Epithelial cell of esophagus (primary cell): ENCODE measurements at places on chromosomes 4 and X.

DNA sequence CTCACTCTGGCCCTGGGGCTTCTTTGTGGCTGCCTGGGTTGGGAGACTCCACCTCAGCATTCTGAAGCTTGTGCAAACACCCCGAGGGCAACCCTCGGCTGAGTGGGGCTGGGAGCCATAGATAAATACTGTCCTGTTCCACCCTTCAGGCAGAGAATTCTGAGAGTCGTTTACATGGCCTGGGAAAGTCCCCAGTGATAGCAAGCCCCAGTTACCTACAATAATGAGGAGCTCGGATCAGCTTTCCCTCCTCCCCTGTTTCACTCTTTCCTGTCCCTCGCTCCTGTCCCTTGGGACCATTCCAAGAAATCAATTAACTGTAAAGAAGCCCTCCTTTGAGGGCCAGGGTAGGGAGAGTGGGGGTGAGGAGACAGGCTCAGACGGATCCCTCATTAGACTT is 31.6 kb upstream of the DDX3X start:
- peak; percentile 58 for DNase-seq

DNA sequence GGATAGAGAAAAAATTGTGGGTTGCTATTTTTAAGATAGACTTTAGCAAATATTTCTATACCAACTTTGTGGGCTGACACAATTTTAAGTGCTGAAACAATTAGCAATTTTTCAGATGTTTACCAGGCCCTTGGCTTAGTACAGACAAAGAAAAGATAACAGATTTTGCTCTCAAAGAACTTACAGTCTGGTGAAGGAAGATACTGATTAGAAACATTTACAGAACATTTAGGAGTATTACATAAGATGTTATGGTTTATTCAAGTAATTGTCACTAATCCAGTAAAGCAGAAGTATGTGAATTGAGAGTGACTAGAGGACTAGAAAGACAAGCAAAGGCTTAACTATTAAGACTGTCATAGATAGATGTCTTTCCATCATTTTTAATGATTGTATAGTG is 35.3 kb upstream of the NDUFC1 start:
- DNase-seq: no peak

- DNase-seq: no peak
These were observed 92.9 kb upstream of the GRID2 start for GRCh38 chr4:92210906-92211305.

DNA sequence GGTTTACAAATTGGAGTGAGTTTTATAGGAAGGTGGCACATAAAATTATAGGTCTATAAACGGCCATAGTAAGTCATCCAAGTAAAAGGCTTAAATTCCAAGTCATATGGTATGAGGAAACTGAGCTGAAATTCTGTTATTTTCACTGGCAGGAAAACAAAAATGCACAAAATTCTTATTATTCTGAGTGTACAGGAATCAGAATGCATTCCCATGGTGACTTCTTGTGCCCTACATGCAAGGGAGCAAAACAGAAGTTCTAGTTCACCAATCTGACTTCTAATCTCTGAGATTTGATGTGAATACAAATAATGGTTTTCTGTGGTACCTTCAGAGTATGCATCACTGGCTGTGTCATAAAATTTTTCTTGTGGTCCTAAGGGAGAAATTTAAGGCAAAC is 102.9 kb downstream of the CLCN4 start:
- DNase-seq: no peak

GRCh38 chr4:18394656-18395055 is 373.1 kb upstream of the LCORL start:
- DNase-seq: peak; percentile 2

DNA sequence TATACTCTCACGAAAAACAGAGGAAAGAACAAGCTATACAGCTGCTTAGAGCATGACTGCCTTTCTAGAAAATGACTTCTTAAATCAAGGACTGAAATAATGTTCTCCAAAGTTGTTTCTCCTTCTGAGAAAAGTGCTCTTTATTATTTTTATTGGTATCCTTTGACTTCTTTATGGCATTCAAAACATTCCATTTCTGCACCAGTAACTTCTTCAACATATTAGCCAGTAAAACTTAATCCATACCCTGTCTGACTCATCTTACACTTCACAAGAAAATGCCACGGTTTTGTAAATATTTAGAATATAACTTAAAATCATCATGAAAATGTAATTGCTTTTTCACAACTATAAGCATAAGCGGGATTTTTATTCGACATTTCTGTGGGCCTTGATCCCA is 180.4 kb downstream of the NR3C2 start:
- no peak for DNase-seq

GRCh38 chrX:7242613-7243012 is 94.7 kb upstream of the PUDP start:
- DNase-seq: no peak

GRCh38 chr4:103105558-103106356 is 6.1 kb upstream of the BDH2 start:
- no peak for DNase-seq

- no peak for DNase-seq
These were observed 577 bp upstream of the PIM2 start for GRCh38 chrX:48919360-48919841.

- no peak for DNase-seq
These were observed 39.7 kb downstream of the MSN start for GRCh38 chrX:65707151-65707550.

DNA sequence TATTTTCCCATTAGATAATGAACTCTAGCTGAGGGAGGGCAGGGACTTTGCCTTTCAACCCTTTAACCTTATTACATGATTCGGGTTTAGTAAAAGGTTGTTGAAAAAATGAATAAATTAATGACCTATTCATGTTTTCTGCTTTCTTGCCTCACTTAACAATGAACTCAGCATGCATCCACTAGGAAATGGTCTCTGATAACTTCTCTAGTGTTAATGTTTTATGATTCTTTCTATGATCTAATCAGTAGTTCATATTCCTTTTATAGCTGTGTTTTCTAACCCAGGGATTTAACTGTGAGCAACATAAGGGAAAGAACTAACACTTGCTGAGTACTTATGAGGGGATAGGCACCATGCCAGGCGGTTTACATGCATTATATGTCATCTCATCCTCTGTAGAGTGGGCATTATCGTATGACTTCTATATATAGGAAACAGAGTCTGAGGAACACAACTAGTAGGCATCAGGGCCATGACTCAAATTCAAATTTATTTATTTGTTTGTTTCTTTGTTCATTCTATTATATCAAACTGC is 236.7 kb upstream of the MAB21L2 start:
- no peak for DNase-seq

DNA sequence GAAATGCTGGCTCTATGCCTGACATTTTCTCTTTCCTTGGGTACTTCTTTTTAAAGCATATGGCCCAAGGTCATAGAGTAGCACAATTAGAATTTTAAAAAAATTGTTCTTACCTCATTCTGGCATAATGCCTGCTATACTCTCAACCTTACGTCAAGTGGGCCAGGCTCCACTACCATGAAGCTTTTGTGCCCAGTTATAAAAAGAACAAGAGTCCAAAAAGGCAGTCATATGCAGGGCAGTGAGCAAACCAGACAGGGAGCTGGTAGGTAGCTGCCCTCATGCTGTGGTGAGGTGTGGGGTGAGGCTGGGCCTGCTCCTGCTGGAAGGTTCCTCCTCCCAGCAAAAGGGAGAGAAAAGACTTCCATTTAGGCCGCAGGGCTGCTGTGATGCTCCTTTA is 64.4 kb upstream of the UCP1 start:
- DNase-seq: no peak

DNA sequence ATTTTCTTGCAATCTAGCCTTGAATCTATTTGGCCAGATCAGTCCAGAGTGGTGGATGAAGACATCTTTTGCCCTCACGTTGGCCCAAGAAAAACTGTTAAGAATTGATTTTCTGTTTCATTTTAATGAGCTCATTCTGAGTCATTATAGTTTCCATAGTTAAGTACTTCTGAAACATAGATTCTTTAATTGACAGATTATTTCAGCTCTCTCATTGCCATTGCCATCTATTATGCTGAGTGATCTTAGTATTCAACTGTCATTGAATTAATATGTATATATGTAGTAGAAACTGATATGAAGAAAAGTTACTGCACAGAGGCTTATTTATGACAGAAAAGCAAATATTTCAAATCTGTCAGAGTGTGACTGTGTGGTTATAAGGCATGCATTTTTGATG is 45.5 kb upstream of the PPP1R2C start:
- no peak for DNase-seq

- DNase-seq: peak; percentile 66
These were observed 62.2 kb upstream of the PRPS1 start for GRCh38 chrX:107565931-107566603.

- DNase-seq: no peak
These were observed 253.4 kb downstream of the KCNIP4 start for GRCh38 chr4:21695141-21695540.

- DNase-seq: no peak
These were observed 14.1 kb upstream of the USO1 start for GRCh38 chr4:75710246-75710645.

DNA sequence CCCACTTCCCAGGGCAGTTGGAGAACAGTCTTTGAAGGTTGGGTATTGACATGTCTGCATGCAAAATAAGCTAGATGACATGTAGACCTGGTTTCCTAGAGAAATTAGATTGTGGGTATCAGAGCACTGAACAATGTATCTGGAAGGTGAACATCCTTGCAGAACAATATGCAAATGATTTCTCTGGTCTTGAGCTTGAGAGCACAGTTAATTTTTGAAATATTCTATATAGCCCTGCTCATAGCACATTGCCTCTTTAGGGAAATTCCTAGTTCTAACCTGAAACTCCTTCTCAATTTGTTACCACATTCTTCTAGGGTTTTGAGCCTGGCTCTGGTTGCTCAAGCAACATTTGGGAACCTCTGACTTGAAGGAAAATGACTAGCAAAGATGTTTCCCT is 41.6 kb upstream of the LAS1L start:
- no peak for DNase-seq

- DNase-seq: no peak
These were observed 1608.7 kb downstream of the STIM2 start for GRCh38 chr4:28469387-28469786.

DNA sequence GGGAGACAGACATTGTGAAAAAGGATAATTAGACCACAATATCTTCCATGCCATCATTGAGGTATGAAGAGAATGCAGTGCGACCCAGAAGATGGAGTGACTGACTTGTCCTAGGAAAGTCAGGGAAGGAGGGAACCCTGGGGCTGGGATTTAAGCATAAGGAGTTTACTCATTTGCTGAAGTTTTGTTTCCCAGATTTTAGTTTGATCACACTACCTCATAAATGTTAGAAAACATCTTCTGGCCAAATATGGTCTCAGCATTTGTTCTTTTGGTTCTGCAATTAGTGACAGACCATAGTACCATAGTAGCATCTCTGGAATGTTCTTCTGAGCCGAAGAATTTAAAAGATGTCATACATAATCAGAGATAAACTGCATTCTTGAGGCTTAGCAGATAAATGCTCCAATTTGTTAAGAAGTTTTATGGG is 96.5 kb upstream of the PGRMC2 start:
- DNase-seq: no peak

DNA sequence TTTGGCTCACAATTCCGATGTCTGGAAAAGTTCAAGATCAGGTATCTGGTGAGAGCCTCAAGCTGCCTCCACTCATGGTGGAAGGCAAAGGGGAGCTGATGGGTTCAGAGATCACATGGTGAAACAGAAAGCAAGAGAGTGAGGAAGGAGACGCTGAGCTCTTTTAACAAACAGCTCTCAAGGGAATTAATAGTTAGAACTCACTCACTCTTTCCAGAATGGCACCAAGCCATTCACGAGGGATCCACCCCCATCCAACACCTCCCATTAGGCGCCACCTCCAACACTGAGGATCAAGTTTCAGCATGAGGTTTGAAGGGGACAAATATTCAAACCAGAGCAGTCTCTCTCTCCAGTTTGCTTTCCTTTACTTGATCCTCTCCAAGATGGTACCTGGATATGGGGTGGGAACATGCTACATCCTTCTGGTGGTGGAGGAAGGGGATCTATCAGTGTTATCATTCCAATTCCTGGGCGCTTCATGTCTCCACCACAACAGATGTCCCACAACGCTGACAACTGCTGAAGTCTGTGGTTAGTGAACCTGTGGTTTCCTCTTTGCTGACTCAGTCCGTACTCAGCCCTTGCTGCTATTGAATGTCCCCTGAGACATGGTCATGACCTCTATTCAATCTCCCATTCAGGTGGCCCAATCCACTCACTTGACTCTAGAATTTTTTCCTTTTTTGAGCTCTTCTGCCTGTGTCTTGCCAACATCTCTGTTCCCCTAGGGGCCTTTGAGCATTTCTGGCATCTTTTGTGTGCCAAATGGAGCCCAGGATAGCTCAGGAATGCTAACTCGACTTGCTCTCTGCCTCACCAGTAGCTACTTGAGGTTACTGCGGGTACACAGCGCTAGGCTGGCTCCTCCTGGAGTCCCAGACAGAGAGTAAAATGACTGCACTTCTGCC is 395.2 kb downstream of the MID1IP1 start:
- peak; percentile 46 for DNase-seq

DNA sequence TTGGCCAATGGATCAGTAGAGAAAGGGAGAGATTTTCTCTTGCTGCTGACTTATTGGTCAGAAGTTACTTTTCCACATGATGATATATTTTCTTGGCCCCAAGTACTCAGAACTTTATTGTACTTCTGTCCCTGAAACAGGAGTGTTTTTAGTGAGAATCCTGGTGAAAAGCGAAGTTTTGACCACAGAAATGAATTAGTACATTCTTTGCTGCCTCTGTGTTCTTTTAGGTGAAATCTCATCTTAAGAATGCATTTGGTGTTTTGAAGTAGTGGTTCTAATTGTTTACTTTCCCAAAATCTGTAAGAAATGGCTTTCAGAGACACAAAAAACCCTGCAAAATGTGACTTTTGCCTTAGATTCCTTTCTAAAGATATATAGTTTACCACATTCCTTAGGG is 240.4 kb downstream of the FRMPD4 start:
- DNase-seq: no peak

DNA sequence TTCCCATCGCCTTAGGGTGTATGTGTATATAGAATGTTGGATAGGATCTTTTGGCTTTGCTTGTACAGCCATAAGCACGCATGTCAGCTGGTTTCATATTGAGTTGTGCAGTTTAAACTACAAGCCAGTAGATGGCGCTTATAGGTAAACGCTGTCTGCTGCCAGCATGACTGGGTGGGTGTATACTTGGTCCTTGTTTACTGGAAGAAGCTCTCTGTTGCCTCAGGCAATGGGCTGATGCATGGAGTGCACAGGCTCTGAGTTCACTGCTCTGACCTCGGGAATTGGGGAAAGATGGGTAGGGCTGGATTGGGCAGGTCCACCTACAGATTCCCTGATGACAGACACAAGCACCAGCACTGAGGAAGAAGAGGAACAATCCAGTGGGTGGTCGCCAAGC is 831.5 kb downstream of the STIM2 start:
- peak; percentile 81 for DNase-seq

DNA sequence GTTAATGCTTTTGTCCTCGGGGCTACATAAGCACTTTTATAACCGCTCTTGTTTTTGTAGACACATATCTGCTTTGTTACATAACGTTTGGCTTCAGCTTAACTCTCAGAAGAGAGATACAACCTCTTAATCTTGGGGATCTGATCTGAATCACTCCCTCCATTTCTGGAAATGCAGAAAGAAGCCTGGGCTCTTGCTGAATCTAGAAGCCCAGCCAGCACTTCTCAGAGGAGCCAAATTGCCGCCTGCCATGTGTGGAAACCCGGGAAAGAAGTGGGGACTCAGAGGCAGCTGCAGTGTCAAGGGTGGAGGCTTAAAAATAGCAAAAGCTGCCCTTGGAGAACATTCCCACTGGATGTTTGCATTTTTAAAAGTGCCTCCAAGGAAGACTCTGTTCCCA is 69.3 kb upstream of the LDB2 start:
- no peak for DNase-seq
